ENCODE measurements at places on chromosomes 2 and 18.

GRCh38 chr2:180133736-180134135, 126.6 kb upstream of the CWC22 start:
- no peak for DNase-seq

DNA sequence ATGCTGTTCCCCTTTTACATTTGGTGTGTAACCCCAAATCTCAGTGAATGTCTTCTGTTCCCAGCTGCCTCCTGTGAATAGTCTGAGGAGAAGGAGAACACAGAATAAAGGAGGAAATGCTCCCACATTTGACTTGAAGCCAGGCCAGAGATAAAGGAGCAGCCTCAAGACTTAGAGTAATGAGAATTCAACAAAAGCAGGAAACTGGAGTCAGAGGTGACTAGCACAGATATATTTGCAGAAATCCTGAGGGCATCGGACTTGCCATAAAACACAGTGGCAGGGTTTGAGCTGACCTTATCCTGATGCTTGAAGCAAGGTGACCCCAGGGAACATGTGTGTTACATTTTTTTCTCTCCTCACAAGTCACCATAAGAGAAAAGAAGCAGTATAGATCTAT, 291.4 kb upstream of the RND3 start:
- no peak for DNase-seq

DNA sequence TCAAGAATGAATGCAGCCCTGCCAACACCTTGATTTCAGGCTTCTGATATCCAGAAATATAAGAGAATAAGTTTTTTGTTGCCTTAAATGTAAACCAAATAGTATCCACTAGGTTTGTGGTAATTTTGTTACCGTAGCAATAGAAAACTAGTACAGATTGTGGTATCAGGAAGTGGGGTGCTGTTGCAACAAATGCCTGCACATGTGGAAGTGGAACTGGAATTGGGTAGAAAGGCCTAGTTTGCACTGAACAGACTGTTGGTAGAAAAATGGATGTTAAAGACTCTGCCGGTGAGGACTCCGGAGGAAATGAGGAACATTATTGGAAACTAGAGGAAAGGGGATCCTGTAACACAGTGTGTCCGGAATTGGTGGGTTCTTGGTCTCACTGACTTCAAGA, 145.8 kb upstream of the MGAT5 start:
- DNase-seq: no peak

GRCh38 chr2:216495656-216496055, 3.0 kb upstream of the RPL37A start:
- DNase-seq: no peak

DNA sequence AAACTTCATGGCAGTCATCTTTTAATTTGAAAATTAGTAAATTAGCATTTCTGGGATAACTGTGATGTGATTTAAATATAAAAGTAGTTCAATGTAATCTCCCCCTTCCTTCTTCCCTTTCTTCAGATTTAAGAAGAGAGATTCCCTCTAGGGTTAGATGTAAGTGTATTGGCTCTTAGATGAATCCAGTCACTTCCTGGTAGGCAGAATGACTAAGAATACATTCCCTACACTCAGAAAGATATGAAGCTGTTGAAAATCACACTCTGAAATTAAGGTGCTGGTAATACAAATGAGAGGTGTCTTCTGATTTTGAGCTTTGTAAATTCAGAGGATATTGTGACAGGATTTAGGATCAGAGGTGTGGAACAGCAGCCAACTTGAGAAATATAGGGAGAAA, 71.6 kb downstream of the TDRD15 start:
- no peak for DNase-seq

GRCh38 chr2:106575955-106576354, 88.8 kb downstream of the CD8B2 start:
- no peak for DNase-seq

GRCh38 chr2:237264480-237265219, 149.3 kb downstream of the COL6A3 start:
- no peak for DNase-seq

GRCh38 chr2:61328707-61329251, 142.1 kb downstream of the USP34 start:
- no peak for DNase-seq

- peak; percentile 14 for DNase-seq
Measured at GRCh38 chr2:195612611-195613495, 44.2 kb upstream of the SLC39A10 start.

DNA sequence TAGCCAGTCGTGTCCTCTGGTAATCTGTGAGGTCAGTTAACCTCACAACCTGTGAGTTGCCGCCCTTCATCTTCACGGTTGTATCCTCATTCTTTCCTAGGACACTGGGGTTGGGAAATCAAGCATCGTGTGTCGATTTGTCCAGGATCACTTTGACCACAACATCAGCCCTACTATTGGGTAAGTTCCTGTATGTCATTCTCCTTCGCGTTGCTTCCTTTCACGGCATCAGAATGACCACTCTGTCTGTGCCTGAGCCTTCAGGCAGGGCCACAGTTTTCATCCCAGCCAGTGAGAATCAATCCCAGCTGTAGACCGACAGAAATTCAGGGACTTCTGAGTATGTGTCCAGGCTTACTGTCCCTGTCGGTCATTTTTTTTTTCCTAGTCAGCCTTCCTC, 67.1 kb downstream of the RAB31 start:
- DNase-seq: no peak

DNA sequence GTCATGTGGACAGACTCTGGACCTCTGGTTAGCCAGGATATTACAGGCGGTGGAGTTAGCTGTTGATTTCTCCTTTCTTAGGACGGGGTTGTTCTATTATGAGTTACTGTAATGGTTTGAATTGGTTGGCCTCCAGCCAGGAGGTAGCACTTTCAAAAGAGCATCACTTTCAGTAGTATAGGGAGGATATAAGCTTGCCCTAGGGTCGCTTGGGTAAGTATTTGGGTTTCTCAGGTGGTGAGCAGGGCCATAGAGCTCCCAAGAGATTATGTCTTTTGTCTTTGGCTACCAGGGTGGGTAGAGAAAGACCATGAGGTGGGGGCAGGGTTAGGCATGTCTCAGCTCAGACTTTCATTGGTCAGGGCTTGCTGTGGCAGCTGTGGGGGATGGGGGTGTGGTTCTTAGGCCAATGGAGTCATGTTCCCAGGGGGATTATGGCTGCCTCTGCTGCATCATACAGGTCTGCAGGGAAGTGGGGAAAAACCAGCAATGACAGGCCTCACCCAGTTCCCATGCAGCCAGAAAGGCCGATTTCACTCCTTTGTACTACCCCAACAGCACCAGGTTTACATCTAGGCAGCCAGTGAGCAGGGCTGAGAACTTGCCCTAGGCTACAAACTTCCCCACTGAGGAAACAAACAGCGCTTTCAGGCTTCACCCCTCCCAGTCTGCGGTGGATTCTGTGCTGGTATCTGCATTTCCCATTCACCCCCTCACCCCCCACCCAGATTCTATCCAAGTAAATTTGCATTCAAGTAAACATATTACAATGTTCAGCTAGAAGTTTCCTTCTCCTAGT, 89.4 kb upstream of the SLC38A11 start:
- no peak for DNase-seq

GRCh38 chr18:3126457-3127097, 93.2 kb downstream of the MYOM1 start:
- DNase-seq: no peak

- no peak for DNase-seq
Measured at GRCh38 chr18:22871809-22872525, 61.2 kb upstream of the RBBP8 start.

GRCh38 chr2:8247905-8248622, 433.8 kb upstream of the ID2 start:
- no peak for DNase-seq

All from HuH-7.5 (cell line).